Fibroblast of lung (primary cell): ENCODE measurements at places on chromosomes 5 and 9. TPM values are rescaled to one million over a fixed set of nuclear protein-coding genes. Genes with fewer than 3 reads are reported as not detected.

Gene PDLIM4
- 10.7 and 41.5 TPM in 2 replicates for polyA plus RNA-seq

GRCh38 chr9:4662989-4663792 is 1.1 kb downstream of the PLPP6 start:
- no peak for DNase-seq

Gene WDR38
- not detected in 2 replicates for polyA plus RNA-seq

Gene SH2D3C
- 1.2 TPM in 1 of 2 replicates, not detected in the other for polyA plus RNA-seq

Gene LRRC26
- not detected in 2 replicates for polyA plus RNA-seq

DNA sequence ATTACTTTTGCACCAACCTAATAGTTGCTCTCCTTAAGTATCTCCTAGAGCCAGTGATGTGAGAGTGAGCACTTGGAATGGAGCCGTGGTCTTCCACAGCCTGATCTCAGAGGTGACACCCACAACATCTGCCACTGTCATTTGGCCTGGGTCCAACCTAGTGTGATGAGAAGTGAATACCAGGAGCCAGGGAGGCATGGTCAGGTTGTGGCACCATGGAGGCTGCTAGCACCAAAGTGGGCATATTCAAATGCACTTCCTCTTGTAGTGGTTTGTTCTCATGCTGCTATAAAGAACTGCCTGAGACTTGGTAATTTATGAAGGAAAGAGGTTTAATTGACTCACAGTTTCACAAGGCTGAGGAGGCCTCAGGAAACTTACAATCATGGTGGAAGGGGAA is 22.6 kb upstream of the CEP72 start:
- no peak for DNase-seq

DNA sequence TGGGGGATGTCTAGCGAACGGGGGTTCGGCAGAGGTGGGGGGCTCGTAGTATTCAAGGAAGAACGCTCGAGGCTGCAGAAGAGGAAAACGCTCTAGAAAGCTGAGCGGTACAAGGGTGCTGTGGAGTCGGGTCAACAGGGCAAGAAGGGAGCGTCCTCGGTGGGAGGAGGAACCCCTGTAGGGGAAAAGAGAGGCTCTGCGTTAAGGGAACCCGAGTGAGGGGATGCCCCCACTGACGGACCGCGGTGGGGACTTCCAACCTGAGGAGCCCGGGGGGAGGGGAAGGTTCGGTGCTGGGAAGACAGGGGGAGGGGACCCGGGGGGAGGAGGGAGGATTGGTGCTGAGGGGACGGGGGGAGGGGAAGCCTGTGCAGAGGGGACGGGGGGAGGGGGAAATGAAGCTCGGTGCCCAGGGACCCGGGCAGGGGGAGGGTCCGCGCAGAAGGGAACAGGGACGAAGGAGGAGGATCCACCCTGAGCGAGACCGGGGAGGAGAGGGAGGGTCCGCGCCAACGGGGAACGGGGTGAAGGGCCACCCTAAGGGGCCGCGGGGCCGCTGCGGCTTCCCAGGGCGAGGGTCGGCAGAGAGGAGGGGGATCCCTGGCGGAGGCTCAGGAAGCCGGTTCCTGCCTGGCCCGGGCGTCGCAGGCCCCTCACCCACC is 621 bp downstream of the NR6A1 start:
- no peak for DNase-seq

GRCh38 chr5:151580858-151581257 is 10.3 kb downstream of the FAT2 start:
- DNase-seq: no peak

DNA sequence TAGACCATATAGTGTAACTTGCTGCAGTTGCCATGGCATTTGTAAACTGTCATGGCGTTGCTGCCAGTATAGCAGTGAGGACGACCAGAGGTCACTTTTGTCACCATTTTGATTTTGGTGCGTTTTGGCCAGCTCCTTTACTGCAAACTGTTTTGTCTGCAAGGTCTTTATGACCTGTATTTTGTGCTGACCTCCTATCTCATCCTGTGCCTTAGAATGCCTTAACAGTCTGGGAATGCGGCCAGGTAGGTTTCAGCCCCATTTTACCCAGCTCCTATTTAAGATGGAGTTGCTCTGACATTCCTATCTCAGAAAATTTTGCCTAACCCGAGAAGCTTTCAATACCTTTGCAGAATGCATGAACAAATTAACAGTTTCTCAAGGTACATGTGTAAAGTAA is 914.4 kb upstream of the ACO1 start:
- no peak for DNase-seq
